ENCODE measurements at places on chromosomes 6 and 20.

GRCh38 chr20:64101731-64102621 lies 5.4 kb downstream of the NPBWR2 start:
- peak; percentile 60 for DNase-seq

DNA sequence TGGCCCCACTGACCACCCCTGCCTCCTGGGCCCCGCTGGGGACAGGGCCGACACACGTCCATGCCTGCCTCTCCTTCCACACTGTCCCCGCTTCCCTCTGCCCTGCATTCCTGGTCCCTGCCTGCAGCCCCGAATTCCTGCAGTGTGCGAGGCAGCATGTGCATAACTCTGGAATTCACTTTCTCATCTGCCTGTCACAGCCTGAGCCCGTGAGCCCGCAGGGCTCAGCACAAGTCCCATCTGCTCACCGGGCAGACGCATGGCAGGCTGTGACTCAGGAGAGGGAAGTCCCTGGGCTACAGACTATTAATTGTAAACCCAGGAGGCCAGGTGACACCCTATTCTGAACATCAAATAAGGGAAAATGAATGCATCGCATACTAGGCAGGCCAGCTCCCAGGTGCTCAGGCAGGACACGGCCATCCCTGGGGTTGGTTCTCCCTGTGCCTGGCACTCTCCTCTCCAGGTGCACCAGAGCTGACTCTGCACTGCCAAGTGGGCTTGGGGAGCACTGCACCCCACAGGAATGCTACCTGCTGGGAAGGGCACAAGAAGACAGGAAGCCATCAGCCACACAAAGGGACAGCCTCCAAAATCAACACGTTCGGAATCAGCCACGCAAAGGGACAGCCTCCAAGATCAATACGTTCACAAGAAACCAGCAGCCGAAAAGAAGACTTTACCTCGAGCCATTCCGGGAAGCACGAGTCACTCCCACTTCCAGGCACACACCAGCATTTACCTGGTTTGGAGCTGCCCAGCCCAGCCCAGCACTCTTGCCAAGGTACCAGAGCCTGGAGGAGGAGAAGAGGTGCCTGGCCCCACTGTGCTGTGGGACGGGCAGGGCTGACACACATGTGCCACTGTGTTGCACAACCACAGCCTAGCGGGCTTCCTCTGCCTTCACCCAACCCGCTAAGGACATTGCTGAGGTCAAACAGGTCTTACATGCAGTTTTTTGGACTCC lies 65.9 kb downstream of the DLL1 start:
- peak; percentile 40 for DNase-seq

GRCh38 chr20:23163562-23163961 lies 77.4 kb upstream of the CD93 start:
- DNase-seq, result no peak

GRCh38 chr6:80348263-80348662 lies 241.8 kb downstream of the BCKDHB start:
- no peak for DNase-seq

DNA sequence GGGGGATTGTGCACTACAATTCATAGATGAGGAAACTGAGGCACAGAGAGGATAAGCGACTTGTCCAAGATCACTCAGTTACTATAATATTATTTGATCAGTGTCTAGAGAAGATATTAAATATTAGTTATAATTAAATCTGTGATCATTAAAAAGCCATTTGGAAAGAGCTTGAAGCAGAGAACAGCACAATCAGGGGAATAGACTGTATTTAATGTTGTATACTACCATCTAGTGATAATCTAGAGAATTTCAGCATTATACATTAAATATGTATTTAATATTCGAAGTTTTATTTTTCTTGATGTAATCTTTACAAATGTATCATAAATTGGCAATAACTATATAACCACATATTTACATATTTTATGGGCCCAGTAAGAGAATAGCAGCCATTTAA lies 20.1 kb upstream of the MTCL3 start:
- peak; percentile 56 for DNase-seq

- DNase-seq, result no peak
These were observed 34.2 kb downstream of the PTPRA start for GRCh38 chr20:2907519-2907918.

DNA sequence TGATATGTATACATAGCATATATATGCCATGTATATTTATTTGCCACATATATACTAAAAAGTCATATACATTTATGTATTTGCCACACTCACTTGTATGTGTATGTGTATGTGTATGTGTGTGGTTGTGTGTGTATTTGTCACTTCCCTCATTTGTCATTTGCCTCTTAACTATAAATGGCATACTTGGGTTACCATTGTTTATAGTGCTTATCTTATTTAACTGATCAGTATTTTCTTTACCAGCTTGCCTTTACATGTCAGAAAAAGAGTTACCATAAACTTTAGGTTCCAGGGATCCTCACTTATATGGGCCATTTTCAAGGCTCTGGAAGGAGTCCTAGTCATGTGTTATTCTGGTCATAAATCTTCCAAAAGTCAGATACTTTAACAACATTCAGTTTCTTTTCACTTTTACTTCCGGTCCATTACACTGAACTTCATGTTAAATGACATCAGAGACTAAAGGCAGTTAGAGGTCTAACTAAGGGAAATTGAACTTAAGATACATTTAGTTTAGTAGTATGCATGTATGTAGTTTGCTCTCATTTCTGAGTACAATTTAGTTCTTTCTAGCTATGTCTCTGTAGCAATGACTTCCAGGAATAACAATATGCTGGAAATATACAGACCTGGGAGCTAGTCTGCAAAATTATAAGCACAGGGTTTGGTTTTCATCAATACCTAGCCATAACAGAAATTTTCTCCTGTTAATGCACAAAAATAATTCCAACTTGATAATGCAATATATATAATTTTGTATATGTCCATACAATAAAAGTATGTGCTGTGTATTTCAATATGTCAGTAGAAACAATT lies 33.7 kb upstream of the HIVEP1 start:
- DNase-seq, result peak; percentile 20

- DNase-seq, result peak; percentile 8
These were observed 528.7 kb upstream of the SOX4 start for GRCh38 chr6:21064756-21065340.

DNA sequence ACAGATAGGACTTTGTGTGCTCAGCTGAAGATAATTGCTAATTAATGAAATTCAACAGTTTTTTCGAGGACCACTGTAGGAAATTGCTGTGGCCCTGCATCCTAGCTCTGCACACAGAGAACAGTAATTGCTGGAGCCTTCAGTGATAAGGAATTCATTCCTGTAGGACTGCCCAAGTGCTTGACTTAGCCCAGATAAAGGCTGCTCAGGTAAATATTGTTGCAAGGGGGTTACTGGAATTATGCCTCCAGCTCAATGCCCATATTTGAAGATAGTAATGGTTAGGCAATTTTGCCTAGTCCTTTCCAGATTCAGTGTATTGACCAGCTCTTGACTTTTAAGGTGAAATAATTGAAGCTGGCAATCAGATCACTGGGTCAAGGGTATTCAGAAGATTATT lies 122.9 kb downstream of the SLC24A3 start:
- no peak for DNase-seq

GRCh38 chr6:97205966-97206365 lies 77.0 kb downstream of the MMS22L start:
- no peak for DNase-seq

- no peak for DNase-seq
These were observed 33.1 kb upstream of the SEC63 start for GRCh38 chr6:107991061-107991460.

DNA sequence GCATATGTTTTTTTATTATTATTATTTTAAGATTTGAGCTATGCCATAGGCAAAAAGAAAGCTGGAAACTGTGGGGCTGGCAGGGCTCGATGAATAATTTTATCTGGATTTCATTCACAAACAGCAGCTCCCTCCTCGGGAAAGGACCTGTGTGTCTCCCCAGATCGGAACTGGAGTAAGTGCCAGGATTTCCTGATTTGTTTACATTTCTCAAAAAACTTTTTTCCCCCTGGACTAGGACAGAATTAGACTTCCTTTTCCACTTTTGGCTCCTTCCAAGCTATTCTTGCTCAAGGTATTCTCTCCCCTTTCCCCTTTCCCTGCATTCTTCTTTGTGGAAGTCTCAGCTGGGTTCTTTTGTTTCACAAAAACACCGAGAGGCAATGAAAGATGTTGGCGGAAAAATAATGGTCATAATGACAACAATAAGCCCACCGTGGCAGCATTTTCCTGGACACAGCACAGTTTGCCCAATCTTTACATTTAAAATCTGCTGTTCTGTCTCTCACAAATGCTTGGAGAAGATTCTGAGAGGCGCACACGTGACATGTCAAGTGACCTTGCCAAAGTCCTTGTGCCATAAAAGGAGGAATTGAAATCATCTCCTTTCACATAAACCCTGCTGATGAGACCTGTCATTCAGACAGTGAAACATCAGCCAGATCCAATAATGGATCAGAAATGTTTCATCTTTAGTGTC lies 85.8 kb upstream of the PREP start:
- DNase-seq, result no peak

GRCh38 chr20:25148982-25149846 lies 46.3 kb upstream of the ENTPD6 start:
- DNase-seq, result no peak

DNA sequence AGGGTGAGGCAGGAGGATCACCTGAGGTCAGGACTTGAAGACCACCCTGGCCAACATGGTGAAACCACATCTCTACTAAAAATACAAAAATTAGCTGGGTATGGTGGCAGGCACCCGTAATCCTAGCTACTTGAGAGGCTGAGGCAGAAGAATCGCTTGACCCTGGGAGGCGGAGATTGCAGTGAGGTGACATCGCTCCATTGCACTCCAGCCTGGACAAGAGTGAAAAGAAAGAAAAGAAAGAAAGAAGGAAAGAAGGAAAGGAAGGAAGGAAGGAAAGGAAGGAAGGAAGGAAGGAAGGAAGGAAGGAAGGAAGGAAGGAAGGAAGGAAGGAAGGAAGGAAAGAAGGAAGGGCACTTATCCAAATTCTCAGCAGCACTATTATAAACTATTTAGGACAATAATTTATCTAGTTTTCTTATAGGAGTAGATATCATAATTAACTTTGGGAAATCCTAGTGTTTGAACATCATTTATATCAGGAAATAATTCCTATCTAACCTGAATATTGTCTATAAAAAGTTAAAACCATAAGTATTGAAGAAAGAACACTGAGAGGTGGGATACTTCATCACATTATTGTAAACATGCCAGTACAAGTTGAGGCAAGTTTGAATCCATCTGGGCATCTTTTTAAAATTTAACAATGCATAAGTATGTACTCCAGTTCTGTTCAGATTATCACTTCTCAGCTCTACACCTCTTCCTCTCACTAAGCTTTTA lies 305.5 kb downstream of the SLC35F1 start:
- DNase-seq, result no peak

DNA sequence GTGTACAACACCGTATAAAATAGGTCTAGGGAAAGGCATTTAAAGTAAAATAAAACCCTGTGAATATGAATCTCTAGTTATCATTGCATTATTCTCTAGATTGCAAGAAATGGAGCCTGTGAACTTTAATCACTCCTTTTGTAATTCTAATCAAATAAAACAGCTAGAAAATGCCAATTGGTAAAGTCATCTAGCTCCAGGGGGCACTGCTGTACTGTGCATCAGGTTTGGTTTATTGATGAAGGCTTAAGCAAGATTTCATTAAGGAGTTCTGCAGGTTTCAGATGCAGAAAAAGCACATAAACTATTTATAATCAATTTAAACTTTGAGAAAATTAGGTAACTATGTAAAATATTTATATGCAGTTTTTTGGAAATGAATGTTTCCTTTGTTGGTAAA lies 645.0 kb downstream of the PHF3 start:
- peak; percentile 34 for DNase-seq

DNA sequence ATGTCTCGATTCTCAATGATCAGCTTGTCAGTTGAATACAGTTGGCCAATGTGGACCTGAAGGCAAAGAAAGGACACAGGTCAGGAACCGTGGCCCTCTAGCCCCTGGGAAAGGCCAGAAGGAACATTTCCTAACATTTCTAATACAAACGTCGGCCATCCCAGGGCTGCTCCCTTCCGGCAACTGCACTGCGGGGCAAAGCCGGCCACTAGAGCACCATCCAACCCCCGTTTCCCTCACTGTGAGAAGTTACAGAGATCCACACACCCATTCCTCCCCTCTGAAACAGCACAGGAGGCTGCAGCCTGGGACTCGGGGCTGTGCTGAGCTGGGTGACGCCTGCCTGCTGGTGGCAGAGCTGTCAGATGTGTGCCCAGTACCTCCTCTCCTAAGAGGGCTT lies 24.3 kb downstream of the PPP1R3G start:
- no peak for DNase-seq

- no peak for DNase-seq
These were observed 2.1 kb downstream of the APOBEC2 start for GRCh38 chr6:41055149-41055548.

- DNase-seq, result peak; percentile 73
These were observed 95.0 kb downstream of the SNX5 start for GRCh38 chr20:17873410-17874270.

GRCh38 chr6:118735320-118735719 lies 83.9 kb upstream of the CEP85L start:
- peak; percentile 30 for DNase-seq

DNA sequence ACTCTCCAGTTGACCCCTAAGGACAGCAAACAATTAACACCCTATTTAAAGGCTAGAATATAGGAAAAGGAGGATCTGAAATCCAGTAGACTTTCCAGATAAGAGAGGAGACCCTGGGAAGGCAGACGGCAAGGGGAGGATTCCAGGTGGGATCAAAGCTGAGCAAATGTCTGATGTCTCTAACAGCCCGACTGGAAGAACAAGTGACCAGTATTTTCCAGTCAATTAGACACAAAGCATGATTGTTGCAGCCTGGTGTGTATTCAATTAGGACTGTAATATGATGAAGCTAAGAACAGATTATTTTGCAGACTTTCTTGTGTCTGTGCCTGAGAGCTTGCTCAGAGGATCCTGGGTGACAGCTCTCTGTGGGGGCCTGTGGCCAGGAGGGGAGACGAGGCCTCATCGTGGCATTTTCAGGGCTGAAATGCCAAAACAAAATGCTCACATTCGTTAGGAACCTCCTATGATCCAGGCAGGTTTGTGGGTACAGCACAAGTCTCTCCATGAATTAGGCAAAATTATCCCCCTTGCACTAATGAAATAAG lies 471.8 kb upstream of the AGPAT4 start:
- no peak for DNase-seq

DNA sequence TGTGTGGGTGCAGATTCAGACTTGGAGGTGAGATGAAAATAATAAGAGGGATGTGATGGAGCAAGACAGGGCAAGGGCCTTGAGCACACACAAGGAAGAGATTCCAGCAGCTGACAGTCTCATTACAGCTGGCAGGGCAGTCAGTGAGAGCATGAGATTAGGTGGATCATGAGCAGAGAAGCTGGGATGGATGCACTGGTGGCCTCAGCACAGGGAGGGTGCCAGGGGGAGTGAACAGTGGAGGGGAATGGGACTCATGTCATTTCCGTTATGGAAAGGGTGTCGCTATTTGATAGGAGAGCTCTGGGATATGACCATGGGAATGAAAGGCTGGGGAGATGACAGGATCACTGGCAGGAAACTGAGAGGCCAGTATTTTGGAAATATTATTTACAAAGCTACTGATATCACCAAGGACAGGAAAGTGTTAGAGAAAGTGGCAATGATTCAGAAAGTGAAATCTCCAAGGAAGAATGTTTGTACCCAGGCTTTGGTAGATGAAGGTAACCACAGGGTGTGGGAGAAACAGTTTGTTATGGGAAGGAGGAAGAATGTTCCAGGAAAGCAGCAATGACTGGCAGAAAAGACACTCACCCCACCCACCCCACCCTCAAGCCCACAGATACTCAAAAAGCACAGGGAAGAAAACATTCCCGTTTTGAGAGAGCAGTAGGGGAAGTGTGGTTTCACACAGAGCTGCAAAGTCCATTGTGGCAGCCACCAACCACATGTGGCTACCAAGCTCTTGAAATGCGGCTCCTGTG lies 214.7 kb upstream of the PROKR2 start:
- DNase-seq, result peak; percentile 34

GRCh38 chr20:61958773-61959700 lies 106.6 kb downstream of the TAF4 start:
- DNase-seq, result peak; percentile 18

Data from hematopoietic multipotent progenitor cell treated with erythropoietin and hydrocortisone succinate and interleukin-3 and kit ligand, for 6 days (in vitro differentiated cells).